Lower leg skin (tissue), 4 donors: ENCODE measurements at places on chromosomes 5 and 9. TPM values are rescaled to one million over a fixed set of nuclear protein-coding genes. Genes with fewer than 3 reads are reported as not detected.

The SPATA6L gene
- total RNA-seq, result 1.3 TPM

The CD14 gene
- total RNA-seq, result 14.9 TPM

The SCAI gene
- 9.2 TPM for total RNA-seq

The PPP3R2 gene
- not detected for total RNA-seq

The TMEM174 gene
- total RNA-seq, result not detected

The FAM78A gene
- total RNA-seq, result 1.7 TPM

The TMOD1 gene
- total RNA-seq, result 2.2 TPM

The PDE6A gene
- total RNA-seq, result 0.49 TPM

The NEUROG1 gene
- total RNA-seq, result not detected

The ADAMTS19 gene
- total RNA-seq, result not detected

The KCNV2 gene
- total RNA-seq, result not detected

The CCDC187 gene
- not detected for total RNA-seq

The SYK gene
- 26.2 TPM for total RNA-seq

The OLFML2A gene
- 13.7 TPM for total RNA-seq

The MARCHF6 gene
- 53.0 TPM for total RNA-seq
